Placental epithelial cell (primary cell): ENCODE measurements at places on chromosomes 12 and 14. TPM values are rescaled to one million over a fixed set of nuclear protein-coding genes. Genes with fewer than 3 reads are reported as not detected.

The ACOT4 gene
- 0.39 and 3.9 TPM in 2 replicates for total RNA-seq

The TEX22 gene
- total RNA-seq: 0.39 and 0.54 TPM in 2 replicates

The FSCB gene
- total RNA-seq: under 0.01 and 0.11 TPM in 2 replicates

The REP15 gene
- 0.65 and 0.79 TPM in 2 replicates for total RNA-seq

The LUM gene
- 282 and 1,471 TPM in 2 replicates for total RNA-seq

The TPPP2 gene
- not detected in 2 replicates for total RNA-seq

The SGPP1 gene
- total RNA-seq: 18.1 and 35.5 TPM in 2 replicates

The TEAD4 gene
- total RNA-seq: 4.7 and 16.2 TPM in 2 replicates

The SMARCC2 gene
- total RNA-seq: 43.6 and 75.4 TPM in 2 replicates

The ACRBP gene
- total RNA-seq: 1.6 TPM in 1 of 2 replicates, not detected in the other

The GLS2 gene
- under 0.01 TPM in 1 of 2 replicates, not detected in the other for total RNA-seq

The KCNH3 gene
- total RNA-seq: 0.22 TPM in 1 of 2 replicates, not detected in the other

The NPAS3 gene
- total RNA-seq: 1.6 and 1.8 TPM in 2 replicates

The DHRS2 gene
- 82.9 and 146 TPM in 2 replicates for total RNA-seq

The KRT3 gene
- not detected in 2 replicates for total RNA-seq

The MIPOL1 gene
- total RNA-seq: 6.1 and 11.8 TPM in 2 replicates

The SCYL2 gene
- 45.5 and 55.3 TPM in 2 replicates for total RNA-seq

The CLEC14A gene
- total RNA-seq: not detected in 2 replicates

The TEX52 gene
- not detected in 2 replicates for total RNA-seq

The TAS2R50 gene
- 3.1 and 4.1 TPM in 2 replicates for total RNA-seq

The SLC39A2 gene
- 1.4 and 3.9 TPM in 2 replicates for total RNA-seq

The CLEC12A gene
- not detected in 2 replicates for total RNA-seq
